Lower leg skin (tissue), 4 donors: ENCODE measurements at places on chromosomes 1 and 21. TPM values are rescaled to one million over a fixed set of nuclear protein-coding genes. Genes with fewer than 3 reads are reported as not detected.

Gene IVL
- total RNA-seq = 162 TPM

Gene ARHGAP29
- total RNA-seq = 31.9 TPM

DNA sequence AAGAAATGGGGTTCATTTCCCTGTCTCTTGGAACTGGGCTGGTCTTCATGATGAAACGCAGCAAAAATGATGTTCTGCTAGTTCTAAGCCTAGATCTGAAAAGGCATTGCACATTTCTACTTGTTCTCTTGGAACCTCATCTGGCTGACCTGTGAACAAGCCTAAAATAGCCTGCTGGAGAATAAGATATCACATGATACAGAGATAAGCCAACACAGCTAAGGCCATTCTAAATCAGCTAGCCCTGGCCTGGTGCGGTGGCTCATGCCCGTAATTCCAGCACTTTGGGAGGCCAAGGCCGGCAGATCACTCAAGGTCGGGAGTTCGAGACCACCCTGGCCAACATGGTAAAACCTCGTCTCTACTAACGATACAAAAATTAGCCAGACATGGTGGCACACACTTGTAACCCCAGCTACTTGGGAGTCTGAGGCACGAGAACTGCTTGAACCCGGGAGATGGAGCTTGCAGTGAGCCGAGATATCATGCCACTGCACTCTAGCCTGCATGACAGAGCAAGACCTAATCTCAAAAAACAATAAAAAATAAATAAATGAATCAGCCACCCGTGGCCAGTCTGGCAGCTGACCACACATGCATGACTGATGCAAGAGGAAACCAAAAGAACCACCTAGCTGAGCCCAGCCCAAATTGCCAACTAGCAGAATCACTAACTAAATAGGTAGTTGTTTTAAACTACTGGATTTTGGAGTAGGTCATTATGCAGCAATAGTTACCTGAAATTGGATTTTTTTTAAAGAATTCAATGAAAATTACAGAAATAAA, 18.0 kb downstream of the CD244 start:
- no peak for DNase-seq

- no peak for DNase-seq
Observed at GRCh38 chr1:231387770-231388669, 34.1 kb downstream of the EGLN1 start.

GRCh38 chr1:209767096-209767495, 11.2 kb downstream of the TRAF3IP3 start:
- no peak for DNase-seq

DNA sequence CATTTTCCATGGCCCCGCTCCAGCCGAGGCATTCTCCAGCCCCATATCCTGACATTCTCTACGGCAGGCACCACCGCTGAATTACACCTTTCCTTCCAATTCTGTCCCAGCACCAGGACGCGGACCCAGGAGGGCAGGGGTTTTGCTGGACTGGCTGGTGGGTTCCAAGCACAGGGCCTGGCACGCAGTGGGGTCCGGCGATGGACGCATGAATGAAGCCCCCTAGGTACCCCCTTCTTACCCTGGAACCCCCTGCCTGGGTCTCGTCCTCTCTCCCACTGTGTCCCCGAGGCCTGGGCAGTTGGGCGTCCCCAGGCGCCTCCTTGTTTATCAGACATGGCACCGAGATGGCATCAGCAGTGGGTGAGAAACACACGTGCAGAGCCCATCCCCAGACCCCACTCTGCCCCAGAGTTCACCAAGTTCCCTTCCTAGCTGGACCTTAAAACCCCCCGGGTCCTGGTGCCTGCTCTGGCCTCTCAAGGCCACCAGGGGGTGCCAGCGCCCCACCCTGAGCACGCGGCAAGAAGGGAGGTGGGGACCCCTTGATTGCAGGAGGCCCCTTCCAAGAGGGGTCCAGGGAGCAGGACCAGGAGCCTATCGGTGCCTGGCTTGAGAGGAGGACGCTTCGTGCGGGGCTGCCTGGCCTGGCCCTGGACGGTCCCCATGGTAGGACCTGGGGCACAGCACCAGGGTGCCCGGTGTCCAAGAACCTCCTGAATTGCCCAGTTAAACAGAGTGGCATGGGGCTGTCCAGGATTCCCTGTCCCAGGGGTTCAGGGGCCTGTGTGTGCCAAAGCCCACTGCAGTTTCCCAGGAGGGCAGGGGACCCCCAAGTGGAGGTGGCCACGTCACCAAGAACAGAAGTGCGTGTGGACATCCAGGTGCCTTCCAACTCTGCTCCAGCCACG, 46.1 kb downstream of the MEGF6 start:
- DNase-seq = no peak

GRCh38 chr1:41918450-41919043, at the start of gene HIVEP3:
HIVEP3 (minus strand) TSS chr1:41918922.
- no peak for DNase-seq

DNA sequence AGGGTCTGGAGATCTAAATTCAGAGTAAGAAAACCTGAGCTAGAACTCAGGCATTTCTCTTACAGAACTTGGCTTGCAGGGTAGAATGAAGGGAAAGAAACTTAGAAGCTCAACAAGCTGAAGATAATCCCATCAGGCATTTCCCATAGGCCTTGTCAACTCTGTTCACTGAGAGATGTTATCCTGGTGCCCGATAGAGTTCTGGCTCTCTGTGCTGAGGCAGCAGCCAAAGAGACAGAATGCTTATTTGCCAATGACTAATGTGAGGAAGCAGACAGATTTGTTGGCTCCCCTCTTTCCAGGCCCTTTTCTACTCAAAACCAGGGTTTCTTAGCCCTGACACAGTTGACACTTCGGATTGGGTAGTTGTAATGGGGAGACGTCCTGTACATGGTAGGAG, 22.3 kb upstream of the TRIM45 start:
- DNase-seq = no peak
